ENCODE measurements at places on chromosomes 7 and 10.

DNA sequence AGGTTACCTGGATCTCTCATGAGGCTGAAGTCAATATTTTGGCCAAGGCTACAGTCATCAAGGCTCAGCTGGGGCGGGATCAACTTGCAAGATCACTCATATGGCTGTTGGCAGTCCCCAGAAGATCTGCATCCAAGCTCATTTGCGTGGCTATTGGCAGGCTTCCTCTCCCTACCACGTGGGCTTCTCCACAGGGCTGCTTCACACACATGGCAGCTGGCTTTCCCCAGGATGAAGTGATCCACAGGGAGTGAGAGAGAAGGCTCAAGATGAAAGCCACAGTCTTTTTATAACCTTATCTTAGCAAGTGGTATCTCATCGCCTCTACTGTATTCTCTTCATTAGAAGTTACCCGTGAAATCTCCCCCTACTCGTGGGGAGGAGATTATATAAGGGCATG, 167.4 kb downstream of the TMEM26 start:
- no peak for DNase-seq

DNA sequence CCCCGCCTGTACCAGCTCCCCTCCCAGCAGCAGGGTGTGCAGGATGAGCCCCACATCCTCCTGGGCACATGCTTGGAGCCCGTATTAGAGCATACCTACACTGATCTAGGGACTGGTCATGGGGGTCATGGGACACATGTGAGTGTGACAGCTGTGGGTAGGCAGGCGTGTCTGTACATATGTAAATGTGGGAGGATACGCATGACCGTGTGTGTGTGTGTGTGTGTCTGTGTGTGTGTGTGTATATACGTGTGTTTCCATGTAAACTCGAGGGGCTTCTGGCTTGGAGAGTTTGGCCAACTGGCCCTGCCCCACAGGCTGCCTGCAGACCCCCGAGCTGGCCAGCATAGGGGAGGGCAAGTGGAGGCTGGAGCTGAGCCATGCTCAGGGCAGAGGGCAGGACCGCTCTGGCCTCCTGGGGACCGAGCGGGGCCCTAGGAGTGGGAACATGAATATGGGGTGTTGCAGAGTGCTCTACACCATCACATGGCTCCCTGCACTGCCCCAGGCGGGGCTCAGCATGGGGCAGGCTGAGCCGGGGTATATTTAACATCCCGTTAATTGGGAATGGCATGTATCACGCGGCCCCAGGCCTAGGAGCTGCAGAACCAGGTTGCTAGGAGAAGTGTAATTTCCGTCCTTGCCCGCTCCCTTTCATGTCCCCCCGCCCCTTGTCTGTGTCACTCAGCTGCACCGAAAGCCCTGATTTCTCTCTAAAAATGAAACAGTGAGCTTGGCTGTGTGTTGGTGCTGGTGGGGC, 152.7 kb upstream of the PCBD1 start:
- DNase-seq = no peak

GRCh38 chr7:77823787-77824186, 25.2 kb downstream of the PHTF2 start:
- no peak for DNase-seq

GRCh38 chr10:126621846-126622245, 48.6 kb downstream of the C10orf90 start:
- no peak for DNase-seq
